ENCODE measurements at places on chromosomes 6 and 20. TPM values are rescaled to one million over a fixed set of nuclear protein-coding genes. Genes with fewer than 3 reads are reported as not detected.

GRCh38 chr20:51769976-51770615 is 1.9 kb upstream of the ATP9A start:
- no peak for ATAC-seq

DNA sequence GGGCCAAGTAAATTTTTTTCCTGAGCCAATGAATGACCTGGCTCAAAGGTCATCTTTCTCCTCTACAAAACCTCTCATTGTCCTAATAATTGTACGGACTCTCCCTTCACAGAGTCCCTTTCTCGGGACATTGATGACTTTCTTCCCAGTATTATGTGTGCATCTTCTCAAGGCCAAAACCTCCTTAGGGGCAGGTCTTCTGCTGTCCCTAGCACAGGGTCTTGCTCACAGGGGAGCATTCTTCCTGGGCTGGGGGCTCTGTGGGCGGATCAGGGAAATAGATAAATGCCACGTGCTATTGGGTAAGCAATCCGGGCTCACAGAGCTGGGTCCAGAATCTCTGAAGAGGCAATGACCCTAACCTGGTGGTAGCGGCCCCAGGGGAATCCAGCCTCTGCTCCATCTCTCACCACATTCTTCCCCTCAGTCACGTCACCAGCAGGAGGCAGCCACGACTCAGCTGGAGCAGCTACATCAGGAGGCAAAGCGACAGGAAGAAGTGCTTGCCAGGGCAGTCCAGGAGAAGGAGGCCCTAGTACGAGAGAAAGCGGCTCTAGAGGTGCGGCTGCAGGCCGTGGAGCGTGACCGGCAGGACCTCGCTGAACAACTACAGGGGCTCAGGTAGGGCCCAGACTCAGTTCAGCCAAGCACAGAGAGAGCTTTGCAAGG is 23.5 kb downstream of the CEP250 start:
- ATAC-seq: no peak

C2 gene
- total RNA-seq: 4.7 TPM

GRCh38 chr6:105886066-105886813 is 199.9 kb upstream of the PRDM1 start:
- ATAC-seq: no peak

DNA sequence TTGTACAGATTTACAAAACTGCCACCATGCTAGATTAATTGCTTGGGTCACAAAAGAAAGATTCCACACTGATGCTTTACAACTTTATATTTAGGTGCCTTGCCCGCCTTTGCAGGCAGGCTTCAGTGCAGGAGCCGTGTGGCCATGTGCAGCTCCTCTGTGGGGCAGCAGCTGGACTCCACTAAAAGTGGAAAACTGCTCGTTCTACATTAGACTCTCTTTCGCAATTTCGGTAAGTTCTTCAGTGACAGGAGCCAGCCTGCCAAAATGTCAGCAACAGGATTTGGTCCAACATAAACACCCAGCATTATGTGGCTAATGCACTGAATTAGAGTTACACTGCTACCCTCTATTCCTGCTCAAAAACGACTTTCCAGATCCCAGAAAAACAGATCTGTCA is 174.4 kb upstream of the KCNK16 start:
- ATAC-seq: no peak

DNA sequence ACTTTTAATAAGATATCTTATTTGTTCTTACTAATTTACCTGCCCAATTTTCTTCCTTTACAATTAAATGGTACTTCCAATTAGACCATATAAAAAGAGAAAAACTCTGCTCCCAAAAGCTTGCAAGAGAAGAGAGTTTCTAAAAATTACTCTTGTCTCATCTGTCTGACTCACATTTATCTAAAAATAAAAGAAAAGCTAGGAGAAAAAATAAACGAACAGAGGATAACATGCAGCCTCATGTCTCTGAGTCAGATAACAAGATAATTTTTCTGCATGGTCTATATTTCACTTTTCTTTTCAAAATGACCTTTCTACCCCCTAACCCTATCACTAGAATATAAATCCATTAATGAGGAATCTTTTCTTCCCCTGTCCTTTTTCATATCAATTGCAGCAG is 127.2 kb upstream of the TCF21 start:
- no peak for ATAC-seq

DNA sequence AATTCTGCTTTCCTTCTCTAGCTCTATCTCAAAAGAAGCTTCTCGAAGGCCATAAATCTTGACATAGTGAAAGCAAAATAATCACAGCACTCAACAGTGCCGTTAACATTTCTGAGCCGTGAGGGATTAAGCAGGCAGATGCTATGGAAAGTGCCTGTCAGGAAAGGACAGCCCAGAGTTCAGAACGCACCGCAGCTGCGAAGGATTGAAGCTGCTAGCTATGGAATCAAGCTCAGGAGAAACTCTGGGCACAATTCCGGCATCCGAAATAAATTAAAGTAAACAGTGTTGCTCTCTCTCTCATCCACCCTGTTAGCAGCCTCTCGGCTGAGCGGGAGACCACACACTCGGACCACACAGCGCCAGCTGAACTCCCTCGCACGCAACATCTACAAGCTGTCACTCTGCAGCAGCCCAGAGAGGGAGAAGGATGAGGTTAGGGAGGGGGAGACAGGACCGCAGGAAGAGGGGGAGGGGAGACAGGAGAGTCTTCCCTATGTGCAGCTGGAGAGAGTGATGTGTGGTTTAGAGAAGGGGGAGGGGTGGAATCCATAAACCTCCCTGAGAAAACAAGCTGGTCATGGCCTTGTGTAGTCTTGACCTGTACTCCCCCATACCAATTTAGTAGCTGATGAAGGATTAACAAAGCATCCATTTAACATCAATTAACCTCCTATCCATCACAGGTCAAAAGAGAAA is 9.0 kb downstream of the EXOC2 start:
- no peak for ATAC-seq

DNA sequence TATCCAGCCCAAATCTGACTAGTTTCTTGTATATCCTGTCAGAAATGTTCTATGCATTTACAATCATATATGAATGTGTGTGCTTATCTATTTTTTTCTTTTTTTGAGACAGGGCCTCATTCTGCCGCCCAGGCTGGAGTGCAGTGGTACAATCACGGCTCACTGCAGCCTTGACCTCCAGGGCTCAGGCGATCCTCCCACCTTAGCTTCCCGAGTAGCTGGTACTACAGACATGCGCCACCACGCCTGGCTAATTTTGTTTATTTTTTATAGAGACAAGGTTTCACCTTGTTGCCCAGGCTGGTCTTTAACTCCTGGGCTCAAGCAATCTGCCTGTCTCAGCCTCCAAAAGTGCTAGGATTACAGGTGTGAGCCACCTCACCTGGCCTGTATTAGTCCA is 3.0 kb upstream of the RAB44 start:
- no peak for ATAC-seq

CASS4 gene
- total RNA-seq: 9.4 TPM

TRAPPC3L gene
- not detected for total RNA-seq

- ATAC-seq: no peak
Measured at GRCh38 chr6:39910744-39911143, 23.5 kb downstream of the MOCS1 start.

DNA sequence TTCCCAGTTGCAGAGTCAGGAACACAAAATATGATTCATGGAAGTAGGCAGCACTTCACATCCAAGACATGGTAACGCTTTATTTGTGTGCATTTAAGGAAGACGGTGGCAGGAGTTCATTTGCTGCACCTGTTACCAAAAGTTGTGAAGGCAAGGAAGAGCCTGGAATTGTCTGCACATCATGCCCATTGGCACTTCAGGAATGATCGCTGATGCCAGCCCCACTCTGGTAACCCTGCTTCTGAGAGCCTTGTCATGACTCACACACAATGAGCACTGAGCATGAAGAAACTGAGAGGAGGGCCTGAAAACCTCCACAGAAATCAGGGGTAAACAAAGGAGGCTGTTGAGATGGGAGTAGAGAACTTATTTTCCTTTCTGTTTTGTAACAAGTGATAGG is 181.1 kb downstream of the RPS12 start:
- no peak for ATAC-seq

DNA sequence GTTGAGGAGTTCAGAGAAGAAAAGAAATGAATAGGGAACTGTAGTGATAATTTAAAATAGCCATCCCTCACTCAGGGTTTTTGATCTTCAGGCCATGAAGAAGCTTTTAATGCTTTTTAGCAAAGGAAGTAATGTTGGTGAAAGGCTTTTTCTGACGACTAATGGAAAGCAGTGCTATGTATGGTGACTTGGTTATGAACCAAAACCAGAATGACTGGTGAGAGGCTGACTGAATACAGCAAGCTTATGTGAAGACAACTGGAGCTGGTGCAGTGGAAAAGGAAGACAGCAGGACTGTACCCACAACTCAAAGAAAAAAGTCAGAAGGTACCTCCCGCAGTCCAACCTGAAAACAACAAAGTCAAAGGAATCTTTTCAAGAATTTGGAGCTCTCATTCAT is 118.8 kb downstream of the PRDM1 start:
- ATAC-seq: peak; percentile 79

DNA sequence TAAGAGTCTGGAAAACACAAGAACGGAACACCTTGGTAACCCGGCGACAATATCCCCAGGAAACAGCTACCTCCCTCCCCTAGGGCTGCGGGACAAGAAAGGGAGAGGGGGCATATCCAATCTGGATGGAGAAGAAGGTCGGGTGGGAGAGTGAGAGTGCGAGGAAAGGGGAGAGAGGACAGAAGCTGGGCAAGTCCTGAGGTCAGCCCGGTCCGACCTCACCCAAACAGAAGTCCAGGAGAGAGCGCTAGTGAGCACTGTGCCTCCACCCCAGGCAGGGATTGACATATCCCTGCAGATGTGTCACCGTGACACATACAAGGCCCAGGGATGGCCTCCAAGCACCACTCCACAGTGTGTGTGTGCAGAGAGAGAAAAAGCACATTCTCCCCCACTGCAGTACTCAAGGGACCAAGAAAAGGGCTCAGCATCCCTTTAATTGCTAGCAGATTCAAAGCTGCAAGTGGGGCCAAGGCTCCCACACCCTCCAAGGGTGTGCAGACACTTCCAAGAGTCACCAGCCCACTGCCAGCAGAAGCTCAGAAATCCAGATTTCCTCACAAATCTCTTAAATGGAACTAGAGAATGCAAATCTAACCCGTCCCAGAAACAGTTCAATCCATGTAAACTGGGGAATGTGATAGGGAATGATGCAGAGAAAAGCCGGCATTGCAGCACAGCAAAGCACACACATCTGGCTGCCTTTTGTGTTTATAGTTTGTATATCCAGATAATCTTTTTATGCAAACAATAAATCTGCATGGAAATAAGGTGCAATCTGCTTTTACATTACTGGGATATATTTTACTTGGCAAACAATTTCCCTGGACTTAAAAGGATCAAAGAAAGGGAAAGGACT is 3.1 kb downstream of the PXDC1 start:
- peak; percentile 68 for ATAC-seq

DNA sequence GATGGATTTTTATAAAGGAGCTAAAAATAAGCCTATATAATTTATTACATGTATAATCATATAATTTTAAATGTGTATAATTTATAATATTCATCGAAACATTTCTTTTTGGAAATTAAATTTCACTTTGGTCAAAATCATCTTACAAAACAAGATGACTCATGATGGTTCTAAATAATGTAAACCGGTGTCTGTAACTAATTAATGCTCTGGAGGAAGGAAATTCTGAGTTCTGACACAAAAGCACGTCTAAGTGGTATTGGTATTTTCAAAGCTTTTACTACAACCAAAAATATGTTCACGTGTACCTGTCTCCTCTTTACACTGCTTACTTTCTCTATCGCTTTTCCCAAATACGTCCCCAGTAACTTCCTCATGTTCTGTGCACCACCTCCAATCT is 134.1 kb downstream of the MTHFD1L start:
- ATAC-seq: no peak

GRCh38 chr6:116876635-116877611 is at the start of gene RFX6:
RFX6 (plus strand) TSS chr6:116877242; CDS start chr6:116877276, 34 bp downstream.
- ATAC-seq: peak; percentile 12

- ATAC-seq: no peak
Measured at GRCh38 chr20:21229163-21229562, 74.0 kb upstream of the XRN2 start.

ACOT13 gene
- 23.5 TPM for total RNA-seq

DNA sequence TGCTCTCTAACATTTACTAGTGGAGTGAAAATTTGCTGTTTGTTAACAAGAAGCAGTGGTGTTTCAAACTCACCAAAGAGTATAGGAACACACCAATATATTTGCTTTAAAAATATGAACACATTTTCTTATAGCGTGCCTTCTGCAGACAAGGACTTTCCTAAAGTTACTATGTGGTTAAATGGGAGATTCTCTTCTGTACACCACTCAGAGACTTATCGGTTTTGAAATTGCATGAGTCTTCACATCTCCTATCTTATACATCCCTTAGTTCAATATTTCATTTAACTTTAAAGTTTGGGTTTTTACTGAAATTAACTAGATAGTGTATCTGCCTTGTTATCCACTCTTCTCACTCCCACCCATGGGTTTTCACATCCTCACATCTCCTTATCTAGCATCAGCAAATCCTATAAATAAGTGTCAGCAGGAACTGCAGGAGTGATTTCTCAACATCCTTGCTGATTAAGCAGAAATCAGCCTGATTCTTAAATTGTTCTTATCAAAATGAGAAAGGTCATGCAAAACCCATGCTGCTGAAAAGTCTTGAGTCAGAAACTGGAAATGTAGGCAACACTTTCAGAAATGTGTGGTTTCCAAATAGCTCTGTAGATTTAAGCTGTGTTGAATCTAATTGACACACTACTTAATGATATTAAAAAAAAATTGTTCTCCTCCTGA is 1075.6 kb upstream of the GJE1 start:
- ATAC-seq: no peak

HLA-G gene
- not detected for total RNA-seq

DNA sequence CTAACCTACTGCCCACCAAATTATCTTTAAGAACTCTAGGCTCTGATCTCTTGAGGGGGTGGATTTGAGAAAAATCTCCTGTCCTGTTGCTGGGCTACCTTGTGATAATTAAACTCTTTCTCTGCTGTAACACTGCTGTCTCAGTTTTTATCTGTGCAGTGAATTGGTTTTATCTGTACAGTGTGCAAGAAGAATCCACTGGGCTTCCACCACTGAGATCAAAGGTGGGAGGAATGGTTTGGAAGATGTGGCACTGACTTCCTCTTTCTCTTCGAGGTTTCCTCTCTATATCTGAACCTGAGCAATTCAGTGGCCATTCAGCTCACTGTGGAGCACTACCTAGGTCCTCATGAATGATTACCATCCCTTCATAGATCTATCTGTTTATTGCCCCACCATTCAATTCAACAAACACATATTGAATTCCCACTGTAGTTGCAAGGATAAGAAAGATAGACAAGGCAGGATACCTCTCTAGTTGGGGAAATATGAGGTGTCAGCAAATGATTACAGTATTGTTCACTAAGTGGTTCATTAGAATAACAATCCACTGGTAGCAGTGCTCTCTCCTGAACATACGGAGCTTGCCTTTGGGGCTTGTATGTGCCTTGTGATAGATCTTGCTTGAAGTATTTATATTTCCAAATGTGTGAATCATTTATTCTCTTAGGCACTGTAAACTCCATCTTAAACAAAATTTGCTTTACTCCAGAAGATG is 172.1 kb upstream of the ARG1 start:
- no peak for ATAC-seq

All from activated T-helper 17 cell treated with anti-CD3 and anti-CD28 coated beads, Interleukin-2, amount 50 U/mL, for 72 hours (primary cell).